ENCODE measurements at places on chromosomes 16 and 17.

- no peak for DNase-seq
Observed at GRCh38 chr17:10384175-10384574, 11.4 kb upstream of the MYH13 start.

DNA sequence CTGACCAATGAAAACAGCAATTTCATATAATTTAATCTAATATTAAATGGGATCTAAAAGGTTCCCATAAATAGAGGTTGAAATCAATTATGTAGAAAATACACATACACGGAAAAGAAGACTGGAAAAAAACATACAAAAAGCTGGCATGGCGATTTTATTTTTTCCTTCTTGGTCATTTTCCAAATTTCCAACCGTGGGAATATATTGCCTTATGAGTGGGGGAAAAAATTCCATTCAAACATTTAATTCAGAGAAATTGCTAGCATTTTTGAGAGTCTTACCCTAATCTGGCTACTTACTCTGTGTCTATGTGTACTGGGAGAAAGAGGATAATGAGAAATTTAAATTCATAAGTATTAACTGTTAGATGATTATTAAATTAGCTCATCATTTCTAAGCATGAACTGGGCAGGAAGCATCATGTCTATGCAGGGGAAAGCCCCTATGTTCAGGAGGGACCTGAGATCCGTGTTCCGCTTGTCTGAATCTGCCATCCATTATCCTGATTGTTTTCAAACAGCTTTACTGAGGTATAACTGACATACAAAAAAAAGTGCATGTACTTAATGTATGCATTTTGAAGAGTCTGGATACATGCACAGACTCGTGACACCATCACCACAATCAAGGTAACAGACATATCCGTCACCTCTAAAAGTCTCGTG, 145.2 kb downstream of the XYLT1 start:
- DNase-seq, result no peak

GRCh38 chr16:88911136-88911945, 44.9 kb upstream of the PABPN1L start:
- no peak for DNase-seq

GRCh38 chr17:45848405-45848804, 3.7 kb downstream of the SPPL2C start:
- DNase-seq, result no peak

DNA sequence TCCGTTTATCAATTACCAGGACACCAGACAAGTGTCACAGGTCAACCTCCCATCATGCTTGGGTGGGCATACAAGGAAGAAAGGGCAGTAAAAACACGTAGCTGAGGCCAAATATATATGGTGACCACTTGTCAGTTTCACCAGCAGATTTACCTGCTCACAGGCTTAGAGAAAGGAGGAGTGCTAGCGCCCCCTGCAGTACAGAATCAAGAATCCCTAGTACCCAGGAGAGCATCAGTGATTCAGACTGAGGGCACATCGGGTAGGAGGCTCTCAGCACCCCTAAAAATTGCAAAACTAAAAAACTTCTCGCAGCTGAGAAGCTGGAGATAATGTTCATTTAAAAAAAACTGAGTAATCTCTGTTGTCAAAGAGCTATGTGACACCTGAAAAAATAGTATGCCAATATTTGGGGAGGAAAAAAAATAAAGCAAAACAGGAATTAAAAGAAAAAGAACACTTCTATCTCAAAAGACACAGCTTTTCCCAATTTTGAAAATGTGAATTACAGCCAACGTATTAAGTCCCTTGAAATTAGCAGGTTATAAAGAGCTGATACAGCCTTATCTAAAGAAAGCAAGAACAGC, 21.2 kb upstream of the MON1B start:
- DNase-seq, result no peak

GRCh38 chr16:3112058-3112880, at the start of gene ZNF205:
Gene ZNF205 (plus strand): TSS chr16:3112586. CDS start chr16:3113431, 845 bp downstream.
- peak; percentile 30 for DNase-seq

- no peak for DNase-seq
Observed at GRCh38 chr17:61568219-61569072, 22.6 kb downstream of the NACA2 start.

DNA sequence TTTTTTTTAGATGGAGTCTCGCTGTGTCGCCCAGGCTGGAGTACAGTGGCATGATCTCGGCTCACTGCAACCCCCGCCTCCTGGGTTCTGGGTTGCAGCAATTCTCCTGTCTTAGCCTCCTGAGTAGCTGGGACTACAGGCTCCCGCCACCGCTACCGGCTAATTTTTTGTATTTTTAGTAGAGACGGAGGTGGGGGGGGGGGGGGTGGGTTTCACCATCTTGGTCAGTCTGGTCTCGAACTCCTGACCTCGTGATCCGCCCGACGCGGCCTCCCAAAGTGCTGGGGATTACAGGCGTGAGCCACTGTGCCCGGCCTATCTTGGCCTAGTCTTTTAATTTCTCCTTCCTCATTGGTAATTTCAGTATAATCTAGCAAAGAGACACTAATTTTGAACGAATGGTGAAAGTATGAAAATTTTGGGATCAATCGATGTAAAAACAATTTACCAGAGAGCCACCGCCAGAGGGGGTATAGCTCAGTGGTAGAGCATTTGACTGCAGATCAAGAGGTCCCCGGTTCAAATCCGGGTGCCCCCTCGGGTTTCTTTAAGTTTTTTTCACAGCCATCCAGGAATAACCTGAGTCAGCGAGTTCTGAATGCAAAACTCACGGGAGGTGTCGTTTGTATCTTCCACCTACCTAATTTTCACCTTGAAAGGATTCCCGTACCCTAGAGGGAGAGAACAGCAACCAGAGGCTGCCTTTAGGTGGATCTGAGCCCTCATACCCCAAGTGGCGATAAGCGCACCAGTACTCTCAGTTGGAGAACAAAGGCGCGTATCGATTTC, 2.5 kb upstream of the LASP1 start:
- DNase-seq, result no peak

DNA sequence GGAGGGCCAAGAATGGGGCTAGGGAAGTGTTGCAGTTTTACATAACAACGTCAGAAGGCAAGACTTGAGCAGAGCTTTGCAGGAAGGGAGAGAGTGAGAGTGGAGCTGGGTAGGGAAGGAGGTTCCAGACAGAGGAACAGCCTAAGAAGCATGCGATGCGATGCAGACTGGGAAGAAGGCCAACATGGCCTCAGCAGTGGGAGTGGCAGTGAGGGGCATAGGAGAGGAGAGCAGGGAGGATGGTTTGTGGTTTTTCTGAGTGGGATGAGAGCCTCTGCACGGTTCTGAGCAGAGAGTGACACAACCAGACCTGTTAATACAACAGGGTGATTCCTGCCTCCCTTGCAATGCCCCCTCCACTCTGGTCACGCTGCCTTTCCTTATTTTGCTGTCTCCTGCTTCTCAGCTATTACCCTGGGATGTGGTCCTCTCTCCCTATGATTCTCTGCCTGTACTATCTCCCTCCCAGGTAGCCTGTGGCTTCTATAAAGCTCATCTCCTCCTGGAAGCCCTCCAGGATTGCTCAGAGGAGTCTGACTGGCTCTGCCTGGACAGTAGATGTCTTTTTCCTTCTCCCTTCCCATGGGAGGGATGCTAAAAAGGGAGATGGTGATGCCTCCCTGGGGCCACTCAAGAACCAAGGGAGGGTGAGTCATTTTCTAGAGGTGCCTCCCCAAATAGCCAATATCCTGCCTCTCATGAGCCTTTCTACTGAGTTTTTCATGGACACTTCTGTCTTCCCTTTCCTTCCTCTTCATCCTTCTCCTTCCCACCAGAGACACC, 38.7 kb upstream of the NGFR start:
- no peak for DNase-seq

DNA sequence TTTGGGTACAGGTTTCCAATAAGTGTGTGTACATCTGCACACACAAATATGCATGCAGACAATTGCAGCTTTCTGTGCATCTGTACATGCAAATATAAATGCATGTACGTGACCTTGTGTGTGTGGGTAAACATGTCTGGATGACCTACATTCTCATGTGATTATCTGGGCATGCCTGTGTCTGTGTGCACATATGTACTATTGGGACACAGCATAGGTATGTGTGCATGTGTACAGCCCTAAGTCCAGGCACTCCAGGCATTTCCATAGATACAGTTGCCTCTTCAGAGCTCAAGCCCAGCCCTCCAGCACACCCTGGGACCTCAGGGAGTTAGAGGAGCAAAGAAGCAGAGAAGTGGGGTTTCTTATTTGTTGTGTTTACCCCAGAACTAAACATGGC, 7.1 kb upstream of the GP2 start:
- no peak for DNase-seq

- DNase-seq, result peak; percentile 73
Observed at GRCh38 chr17:39123627-39124026, 27.8 kb downstream of the PLXDC1 start.

GRCh38 chr17:51245535-51245934, 14.3 kb downstream of the MBTD1 start:
- DNase-seq, result no peak

GRCh38 chr17:19306160-19307111, 56.1 kb downstream of the B9D1 start:
- DNase-seq, result no peak

DNA sequence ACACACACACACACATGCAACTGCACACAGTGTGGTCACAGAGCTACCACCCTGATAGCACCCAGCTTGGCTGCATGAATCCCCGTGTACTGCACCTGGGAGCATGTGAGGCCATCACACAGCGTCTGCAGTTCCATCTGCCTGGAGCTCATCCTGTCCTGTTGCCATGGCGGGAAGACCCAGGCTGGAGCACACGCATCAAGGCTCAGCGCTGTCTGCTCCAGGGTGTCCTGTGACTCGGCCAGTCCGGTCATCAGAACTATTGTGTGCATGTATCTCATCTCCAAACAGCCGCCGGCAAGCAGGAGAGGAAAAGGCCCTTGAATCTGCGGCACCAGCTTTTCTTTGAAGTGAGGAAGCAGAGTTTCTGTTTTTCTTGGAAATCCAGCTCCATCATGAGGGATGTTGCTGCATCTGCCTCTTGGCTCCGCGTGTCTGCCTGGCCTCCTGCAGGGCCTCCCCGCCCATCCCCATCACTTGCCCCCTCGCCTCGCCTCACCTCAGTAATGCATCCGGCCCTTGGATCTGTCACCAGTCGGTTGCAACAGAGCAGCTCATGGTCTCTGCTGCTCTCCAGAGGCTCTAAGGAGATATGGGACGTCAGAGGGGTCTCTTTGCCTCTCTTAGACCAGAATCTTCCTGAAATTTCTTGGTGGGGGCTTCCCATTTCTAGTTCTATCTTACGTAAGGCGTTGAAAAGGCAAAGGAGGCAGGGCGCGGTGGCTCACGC, 23.7 kb downstream of the CACNG4 start:
- no peak for DNase-seq

GRCh38 chr16:2155977-2156848, 631 bp downstream of the TRAF7 start:
- no peak for DNase-seq

GRCh38 chr16:49834531-49835151, 21.3 kb downstream of the ZNF423 start:
- no peak for DNase-seq

DNA sequence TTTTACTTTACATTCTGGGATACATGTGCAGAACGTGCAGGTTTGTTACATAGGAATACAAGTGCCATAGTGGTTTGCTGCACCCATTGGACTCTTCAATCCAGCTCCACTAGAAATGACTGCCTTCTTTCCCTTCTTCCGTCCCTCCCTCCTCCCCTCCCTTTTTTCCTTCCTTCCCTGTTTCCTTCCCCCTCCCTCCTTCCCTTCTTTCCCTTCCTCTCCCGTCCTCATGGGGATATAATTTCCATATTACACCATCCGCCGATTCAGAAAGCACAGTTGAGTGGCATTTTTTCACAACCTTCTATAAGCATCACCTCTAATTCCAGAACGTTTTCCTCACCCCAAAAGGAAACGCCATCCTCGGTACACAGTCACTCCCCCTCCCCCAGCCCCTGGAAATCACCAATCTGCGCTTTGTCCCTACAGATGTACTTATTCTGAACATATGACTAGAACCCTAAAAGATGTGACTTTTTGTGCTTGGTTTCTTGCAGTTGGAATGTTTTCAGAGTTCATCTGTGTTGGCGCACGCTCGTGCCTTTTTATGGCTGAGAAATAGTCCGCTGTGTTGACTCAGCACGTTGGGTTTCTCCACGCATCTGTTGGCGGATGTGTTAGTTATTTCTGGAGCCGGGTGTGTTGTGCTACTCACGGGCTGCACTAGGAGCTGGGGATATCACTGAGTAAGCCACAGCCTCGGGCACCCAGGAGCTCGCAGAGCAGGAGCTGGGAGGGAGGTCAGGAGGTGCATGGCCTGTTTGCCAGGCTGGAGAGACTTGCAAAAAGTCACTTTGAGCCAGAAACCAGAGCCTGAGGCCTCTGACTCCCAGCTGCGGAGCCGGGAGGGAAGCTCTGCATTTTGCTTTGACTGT, 336.4 kb downstream of the SEC14L1 start:
- peak; percentile 42 for DNase-seq

DNA sequence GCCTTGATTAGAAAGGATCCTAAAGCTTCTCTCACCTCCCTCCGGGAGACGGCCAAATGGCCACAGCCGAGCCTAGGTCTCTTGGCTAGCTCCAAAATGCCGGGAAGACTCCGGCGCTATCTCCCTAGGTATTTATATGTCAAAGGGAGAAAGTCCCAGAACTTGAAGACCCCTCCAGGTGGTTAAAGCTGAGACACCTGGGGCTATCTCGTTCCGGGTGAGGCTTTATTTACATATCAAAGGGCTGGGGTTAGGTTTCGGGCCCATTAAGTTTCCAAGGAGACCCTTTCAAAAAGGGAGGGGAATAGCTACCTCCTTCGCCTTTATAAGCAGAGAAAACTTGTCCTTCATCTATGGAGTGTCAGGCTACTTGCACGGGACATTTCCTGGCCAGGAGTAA, 70.9 kb upstream of the KIFC3 start:
- no peak for DNase-seq

DNA sequence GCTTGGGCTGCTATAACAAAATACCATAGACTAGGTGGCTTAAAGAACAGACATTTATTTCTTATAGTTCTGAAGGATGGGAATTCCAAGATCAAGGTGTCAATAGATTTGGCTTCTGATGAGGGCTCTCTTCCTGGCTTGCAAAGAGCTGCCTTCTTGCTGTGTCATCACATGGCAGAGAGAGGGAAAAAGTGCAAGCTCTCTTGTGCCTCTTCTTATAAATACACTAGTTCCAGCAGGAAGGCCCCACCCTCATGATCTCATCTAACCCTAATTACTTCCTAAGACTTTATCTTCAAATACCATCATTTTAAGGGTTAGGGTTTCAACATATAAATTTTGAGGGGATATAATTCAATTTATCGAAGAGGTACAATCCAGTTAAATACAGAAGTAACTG, 30.6 kb downstream of the ABCA9 start:
- no peak for DNase-seq

DNA sequence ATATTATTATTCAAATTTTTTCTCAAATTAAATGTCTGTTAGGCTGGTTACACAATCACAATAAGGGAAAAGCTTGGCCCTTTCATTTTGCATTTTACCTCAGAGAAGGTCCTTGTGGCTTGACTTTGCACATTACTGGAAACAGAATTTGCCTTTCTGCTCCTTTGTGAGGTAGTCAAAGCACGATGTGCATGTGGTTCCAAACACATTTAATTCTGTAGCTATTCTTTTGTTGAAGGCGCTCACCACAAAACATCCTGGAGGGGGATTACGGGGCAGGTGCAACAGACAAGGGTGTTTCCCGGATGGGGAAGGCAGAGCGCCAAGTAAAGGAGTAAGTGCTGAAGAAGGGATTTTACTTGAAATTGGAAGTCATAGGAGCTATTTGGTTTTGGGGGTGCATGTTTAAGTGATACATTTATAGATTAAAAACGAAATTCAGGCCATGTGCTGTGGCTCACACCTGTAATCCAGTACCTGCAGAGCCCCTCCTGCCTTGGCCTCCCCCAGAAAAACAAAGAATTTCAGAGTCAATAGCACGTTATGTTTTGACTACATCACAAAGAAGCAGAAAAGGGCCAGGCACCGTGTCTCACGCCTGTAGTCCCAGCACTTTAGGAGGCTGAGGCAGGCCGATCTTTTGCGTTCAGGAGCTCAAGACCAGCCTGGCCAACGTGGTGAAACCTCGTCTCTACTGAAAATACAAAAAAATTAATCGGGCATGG, 31.2 kb upstream of the TENT4B start:
- no peak for DNase-seq

Measured in NCI-H446 treated with DMSO at 0.1 percent for 48 hours (cell line).